ENCODE measurements at places on chromosomes 1 and 21. TPM values are rescaled to one million over a fixed set of nuclear protein-coding genes. Genes with fewer than 3 reads are reported as not detected.

The ELAPOR1 gene
- 33.3 TPM for total RNA-seq

The PPIAL4G gene
- total RNA-seq = 0.40 TPM

The RAB3B gene
- total RNA-seq = 0.26 TPM

The AVPR1B gene
- total RNA-seq = not detected

The TNFRSF8 gene
- 35.3 TPM for total RNA-seq

The KANK4 gene
- total RNA-seq = not detected

The PRAMEF1 gene
- not detected for total RNA-seq

The GNB1 gene
- total RNA-seq = 266 TPM

The DHRS3 gene
- 97.8 TPM for total RNA-seq

The UQCRHL gene
- total RNA-seq = 1.8 TPM

The COL11A1 gene
- not detected for total RNA-seq

The PHLDA3 gene
- 9.4 TPM for total RNA-seq

The PRRX1 gene
- not detected for total RNA-seq

The AKNAD1 gene
- not detected for total RNA-seq

Data from activated T-helper 17 cell treated with anti-CD3 and anti-CD28 coated beads, Interleukin-2, amount 50 U/mL, for 72 hours (primary cell).